Muscle of back (tissue), 13 donors: ENCODE measurements at places on chromosomes 11 and 22.
A peak's percentile ranks its signal among the peaks of the same experiment; 100 is the strongest.

GRCh38 chr22:19125474-19126308, 3.5 kb upstream of the DGCR2 start:
- DNase-seq: no peak

GRCh38 chr11:69304686-69305085, 10.7 kb downstream of the MYEOV start:
- DNase-seq: no peak

GRCh38 chr11:1075341-1075911, 752 bp downstream of the MUC2 start:
- no peak for DNase-seq

DNA sequence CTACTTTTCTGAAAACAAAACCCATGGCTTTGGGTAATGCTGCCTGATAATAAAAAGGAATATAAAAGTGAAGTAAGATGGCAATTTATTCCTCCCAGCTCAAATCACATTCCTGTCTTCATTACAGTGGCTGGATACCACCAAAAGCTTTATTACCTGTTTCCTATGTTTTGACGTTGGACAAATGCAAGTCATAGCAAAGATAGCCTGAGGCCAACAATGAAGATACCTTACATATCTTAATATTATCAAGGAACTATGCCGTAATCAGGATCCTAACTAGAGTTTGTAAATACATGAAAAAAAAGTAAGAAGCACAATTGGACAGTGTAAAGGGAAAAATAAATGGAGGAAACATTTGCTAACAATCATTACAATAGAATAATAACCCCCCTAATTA, 202.4 kb downstream of the SOX6 start:
- no peak for DNase-seq

GRCh38 chr11:11157185-11157584, 195.9 kb downstream of the CSNK2A3 start:
- DNase-seq: no peak

DNA sequence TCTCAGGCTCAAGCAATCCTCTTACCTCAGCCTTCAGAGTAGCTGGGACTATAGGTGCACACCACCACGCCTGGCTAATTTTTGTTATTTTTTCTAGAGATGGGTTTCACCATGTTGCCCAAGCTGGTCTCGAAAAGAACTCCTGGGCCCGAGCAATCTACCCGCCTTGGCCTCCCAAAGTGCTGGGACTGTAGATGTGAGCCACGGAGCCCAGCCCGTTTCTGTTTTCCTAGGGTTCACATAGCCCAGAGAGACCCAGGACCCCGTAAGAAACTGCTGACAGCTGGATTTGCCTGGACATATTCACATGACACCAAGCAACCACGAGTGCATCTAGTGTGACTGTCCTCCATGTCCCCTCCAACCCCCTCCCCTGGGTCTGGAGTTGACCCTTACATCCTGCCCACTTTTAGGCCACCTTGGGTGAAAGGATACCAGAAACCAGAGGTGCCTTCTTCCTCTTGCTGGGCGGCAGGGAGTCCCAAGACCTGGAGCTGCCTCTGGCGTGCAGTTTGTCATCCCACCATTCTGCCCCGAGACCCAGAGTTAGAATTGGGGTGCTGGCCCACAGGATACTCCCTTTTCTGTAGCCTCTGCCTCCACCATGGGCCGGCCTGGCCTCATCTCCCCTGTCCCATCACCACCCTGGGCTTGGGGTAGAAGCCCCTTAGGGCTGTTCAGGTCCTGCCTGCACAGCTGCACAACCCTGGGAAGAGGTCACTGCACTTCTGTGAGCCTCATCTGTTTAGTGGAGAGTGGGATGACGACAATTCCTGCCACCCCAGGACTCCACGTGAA, 3.7 kb upstream of the RIN1 start:
- DNase-seq: no peak

- DNase-seq: no peak
Observed at GRCh38 chr11:17267576-17267975, 9.0 kb upstream of the NUCB2 start.

DNA sequence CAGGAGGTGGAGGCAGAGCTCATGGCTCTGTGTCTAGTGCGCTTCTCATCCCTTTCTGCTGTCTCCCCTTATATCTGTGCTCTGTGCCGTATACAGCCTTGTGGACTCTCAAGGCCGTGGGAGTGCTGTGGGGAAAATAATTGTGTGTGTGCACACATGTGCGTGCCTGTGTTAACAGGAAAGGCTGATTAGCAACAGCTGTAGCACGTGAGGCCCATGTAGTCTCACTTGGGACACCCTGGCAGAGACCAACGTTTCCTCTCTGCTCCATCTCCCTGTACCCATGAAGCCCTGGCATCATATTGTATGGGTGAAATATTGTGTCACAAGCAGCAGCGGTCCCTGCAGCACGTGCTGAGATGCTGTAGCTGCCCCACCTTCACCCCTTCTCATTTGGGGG, 109.3 kb downstream of the LRRC32 start:
- DNase-seq: peak; percentile 11

GRCh38 chr11:113105592-113105991, 144.4 kb downstream of the NCAM1 start:
- no peak for DNase-seq

DNA sequence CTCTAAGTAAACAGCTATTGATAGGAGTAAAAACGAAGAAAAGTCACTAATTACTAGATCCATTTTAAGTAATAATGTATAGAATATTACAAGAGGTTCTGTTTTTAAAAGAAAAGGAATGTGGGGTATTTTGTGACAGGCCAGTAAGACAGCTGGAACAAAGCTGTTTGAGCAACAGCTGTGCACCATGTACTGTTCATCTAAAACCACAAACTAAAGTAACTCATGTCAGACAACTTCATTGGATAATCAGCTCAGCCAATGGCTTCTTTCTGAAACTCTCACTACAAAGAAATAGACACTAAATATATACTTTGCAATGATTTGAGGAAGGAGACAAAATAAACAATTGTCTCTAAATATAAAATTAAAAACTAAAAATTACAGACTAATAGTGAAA, 16.1 kb downstream of the RRAS2 start:
- DNase-seq: no peak

DNA sequence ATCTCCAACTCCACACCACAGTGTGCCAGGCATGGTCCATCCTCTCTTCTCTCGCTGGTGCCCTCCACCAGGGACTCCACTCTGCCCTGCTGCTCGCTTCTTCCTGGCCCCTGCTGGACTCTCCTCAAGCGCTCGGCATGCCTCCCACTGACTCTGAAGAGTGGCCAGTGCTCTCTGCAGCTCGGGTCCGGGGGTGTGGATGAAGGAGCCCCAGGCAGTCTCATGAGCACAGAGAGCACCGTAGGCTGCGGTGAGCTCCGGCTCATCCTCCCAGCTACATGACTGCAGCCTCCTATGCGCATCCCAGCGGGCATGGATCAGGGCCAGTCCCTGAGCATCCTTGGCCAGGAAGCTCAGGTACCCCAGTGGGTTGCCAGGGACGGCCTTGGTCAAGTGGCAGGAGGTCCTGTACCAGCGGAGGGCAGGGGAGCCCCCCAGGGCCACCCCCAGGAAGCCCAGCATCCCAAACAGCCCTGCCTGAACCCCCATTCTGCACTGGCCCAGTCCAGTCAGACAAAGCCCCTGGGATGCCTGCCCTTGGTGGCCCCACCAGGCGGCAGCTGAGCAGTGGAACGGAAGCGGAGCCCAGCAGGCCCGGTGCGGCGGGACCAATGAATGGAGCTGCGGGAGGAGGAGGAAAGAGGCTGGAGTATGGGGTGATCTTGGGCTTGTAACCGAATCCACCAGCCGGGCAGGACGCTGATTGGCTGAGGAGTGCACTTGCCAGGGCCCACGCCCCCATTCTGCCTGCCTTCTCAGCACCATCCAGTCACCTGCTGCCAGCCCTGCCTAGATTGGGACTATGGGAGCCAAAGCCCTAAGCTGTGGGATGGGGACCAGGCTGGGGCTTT, at the start of gene PLA2G3:
PLA2G3 (minus strand) TSS at position 643 of the 851 bp plus-strand sequence; CDS start at position 489, 154 bp downstream.
- no peak for DNase-seq

DNA sequence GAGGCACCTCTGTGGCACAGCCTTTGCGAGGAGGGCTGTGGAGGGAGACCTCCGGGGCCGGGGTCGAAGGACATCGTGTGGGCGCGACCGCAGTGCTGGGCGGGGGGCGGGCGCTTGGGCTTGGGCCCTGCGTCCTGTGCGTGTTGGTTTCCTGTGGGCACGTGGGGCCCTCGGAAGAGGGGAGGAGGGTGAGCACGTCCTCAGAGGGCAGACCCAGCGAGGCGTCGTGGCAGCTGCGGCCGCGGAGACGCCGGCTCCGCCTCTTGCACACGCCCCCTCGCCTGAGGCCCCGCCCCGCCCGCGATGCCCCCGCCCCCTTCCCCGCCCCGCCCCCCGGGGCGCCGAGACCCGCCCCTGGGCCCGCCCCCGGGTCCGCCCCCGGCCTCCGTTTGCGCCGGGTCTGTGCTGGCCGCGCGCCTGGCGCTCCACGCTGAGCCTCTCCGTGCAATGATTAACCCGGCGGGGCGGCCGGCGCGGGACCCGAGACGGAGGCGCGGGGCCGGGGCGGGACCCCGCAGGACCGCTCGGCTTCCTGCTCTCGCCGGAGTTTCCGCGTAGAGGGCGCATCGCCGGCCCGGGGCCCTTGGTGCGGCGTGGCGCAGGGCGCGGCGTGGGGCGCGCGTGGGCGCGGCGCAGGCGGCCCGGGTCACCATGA, at the start of gene PRR5:
PRR5 (plus strand) TSS at position 381 of the 655 bp plus-strand sequence; CDS start at position 652, 271 bp downstream.
- peak; percentile 81 for DNase-seq

DNA sequence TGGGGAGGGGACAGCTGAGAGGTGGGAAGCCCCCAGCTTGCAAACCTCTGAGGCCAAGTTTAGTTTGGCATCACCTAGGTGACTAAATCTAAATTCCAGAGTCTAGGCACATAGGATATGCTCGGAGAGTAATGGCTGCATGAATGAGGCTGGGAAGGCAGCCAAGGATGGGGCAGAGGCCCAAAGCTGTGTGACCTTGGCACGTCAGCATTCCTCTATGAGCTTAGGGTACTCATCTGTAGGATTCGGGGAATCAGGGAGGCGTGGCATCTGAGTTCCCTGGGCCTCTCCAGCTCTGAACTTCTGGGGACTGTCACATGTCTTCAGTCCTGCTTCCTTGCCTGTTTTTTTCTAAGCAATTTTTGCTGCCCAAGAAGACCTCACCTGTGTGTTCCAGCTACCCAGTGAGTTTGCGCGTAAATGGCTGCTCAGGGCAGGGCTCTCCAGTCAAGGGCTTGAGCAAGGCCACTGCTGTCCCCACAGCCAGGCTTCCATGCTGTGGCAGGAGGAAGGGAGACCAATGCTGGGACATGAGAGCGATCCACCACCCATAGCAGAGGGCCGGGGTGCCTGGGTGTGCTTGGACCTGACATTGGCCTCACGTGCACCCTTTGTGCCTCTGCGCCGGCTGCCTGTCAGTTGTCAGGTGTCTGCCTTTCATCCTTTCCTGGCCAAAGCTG, 13.9 kb downstream of the DAGLA start:
- no peak for DNase-seq

- no peak for DNase-seq
Observed at GRCh38 chr11:62895501-62895900, 14.8 kb downstream of the SLC3A2 start.

- DNase-seq: no peak
Observed at GRCh38 chr11:8373519-8374432, 110.1 kb upstream of the LMO1 start.

DNA sequence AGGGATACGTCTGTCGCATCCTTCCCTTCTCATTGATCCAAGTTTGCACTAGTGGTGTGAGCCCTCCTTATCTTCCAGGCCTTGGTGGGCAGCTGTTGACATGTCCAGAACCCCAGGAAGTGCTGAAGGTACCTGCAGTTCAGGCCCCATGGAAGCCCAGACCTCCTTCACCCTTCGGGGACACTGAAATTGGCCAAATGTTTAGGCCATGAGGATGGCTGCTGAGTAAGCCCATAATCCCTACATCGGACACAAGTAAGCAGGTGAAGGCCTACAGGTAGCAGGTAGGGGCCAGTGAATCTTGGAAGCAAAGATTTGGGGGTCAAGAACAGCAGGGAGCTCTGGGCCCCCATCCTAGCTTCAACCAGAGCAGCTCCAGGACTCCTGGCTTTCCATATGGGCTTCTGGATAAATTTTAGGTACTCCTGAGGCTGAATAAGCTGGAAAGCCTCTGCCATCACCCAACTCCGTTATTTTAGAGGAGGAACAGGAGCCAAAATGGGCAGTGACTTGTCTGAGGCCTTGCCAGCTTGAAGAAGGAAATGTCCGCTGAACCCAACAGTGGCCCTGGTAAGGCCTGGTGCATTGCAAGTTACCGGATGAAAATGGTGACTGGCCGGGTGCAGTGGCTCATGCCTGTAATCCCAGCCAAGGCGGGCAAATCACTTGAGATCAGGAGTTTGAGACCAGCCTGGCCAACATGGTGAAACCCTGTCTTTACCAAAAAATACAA, 45.2 kb downstream of the MORC2 start:
- DNase-seq: no peak

- peak; percentile 29 for DNase-seq
Observed at GRCh38 chr11:8167796-8168195, 1.0 kb downstream of the RIC3 start.

DNA sequence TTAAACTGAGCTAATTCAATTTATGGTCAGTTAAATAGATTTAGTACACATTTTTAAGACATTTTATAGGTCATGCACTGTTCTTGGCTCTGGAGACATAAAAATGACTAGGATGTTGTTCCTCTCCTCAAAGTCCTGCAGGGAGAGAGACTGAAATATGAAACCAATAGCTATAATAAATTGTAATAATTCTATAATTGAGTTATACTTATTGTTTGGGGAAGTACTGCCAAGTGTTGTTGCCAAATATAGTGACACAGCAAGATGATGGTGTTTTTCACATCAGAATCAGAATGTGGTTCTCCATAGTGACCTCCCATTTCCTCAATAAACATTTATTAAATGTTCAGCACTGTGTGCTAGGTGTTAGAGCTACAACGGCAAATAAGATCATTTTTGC, 470.6 kb downstream of the NTM start:
- DNase-seq: peak; percentile 14

DNA sequence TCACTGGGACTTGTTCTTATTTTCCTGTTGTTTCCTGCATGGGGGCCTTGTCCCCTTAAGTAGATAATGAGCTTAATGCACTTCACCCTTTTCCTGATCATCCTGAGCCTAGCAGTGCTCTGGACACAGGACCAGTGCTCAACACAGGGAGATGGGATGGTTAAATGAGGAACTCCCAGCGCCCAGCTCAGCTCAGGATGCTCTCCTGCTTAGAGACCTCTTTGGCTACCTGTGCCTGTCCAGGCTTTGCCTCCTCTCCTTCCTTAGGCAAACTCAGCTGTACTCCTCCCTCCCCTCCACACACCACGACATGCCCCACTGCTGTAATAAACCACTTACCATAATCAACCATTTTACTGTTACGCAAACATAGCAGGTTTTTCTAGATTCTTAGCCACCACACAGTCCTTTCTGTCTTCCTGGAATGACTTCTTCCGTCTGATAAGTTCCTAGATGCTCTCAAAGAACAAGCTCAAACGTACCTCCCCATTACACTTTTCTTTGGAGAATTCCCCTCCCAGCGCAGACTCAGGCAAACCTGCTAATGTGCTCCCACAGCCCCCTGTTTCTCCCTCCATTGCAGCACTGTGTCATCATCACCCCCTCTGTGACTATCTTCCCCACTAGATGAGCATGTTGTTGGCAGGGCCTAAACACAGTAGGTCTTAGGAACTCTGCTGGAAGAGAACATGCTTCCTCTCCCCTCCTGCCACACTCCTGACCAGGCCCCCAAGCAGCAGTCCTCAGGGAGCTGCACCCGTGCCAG, 113.6 kb downstream of the MICAL2 start:
- DNase-seq: no peak
